ENCODE measurements at places on chromosomes 2 and 18. TPM values are rescaled to one million over a fixed set of nuclear protein-coding genes. Genes with fewer than 3 reads are reported as not detected.

GRCh38 chr18:39960550-39960949, 1994.5 kb upstream of the PIK3C3 start:
- H3K27ac ChIP-seq, result no peak overlapping the region
- H3K4me1 ChIP-seq, result no peaks in the 10 kb centered on the region
- no peaks in the 10 kb centered on the region for H3K36me3 ChIP-seq
- no peak overlapping the region for H3K4me3 ChIP-seq

- no peaks in the 10 kb centered on the region for H3K36me3 ChIP-seq
- no peaks in the 10 kb centered on the region for H3K27me3 ChIP-seq
- no peak overlapping the region for H3K4me3 ChIP-seq
- DNase-seq, result no peak
- H3K4me1 ChIP-seq, result no peaks in the 10 kb centered on the region
- no peak overlapping the region for H3K27ac ChIP-seq
Measured at GRCh38 chr2:149536649-149537048, 50.9 kb downstream of the MMADHC start.

Gene KCNS3
- total RNA-seq, result 13.7 TPM

Gene PCARE
- not detected for total RNA-seq

- H3K36me3 ChIP-seq, result no peaks in the 10 kb centered on the region
- no peak overlapping the region for H3K27ac ChIP-seq
- H3K27me3 ChIP-seq, result no peaks in the 10 kb centered on the region
- no peaks in the 10 kb centered on the region for H3K4me1 ChIP-seq
- DNase-seq, result no peak
Measured at GRCh38 chr2:227006189-227006897, 157.7 kb downstream of the COL4A4 start.

DNA sequence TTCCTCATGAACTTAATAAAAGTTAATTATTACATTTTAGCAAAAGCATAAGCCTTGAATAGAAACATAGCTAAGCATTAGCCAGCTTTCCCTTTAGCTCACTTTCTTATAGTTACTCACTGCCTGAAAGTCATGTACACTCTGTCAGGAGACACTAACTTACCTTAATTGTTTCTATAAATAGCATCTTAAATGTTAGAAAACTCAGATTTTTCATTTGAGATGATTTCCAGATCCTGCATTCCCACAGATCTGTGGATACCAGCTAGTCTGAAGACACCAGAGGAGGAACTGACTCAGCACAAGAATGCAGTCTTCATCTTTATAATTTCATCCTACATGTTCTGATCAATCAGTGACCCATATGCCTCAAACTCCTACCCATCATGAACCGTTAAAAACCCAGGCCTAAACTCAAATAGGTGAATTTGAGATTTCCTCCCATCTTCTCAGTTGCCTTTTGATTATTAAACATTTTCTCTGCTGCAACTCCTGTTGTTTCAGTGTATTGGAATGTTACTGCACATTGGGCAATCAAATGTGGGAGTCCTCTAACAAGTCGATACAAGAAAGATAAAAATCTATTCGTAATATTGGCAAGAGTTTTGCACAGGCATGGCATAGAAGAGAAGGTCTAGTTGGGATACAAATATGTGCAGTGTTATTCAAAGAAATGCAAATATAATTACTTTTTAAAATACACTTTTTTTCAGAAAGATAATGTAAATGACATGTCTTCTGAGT, 857.4 kb upstream of the CDH2 start:
- no peaks in the 10 kb centered on the region for H3K36me3 ChIP-seq
- H3K27me3 ChIP-seq, result no peaks in the 10 kb centered on the region
- no peaks in the 10 kb centered on the region for H3K4me1 ChIP-seq
- H3K4me3 ChIP-seq, result no peak overlapping the region
- H3K27ac ChIP-seq, result no peak overlapping the region

- peaks cover 26% of the 10 kb centered on the region for H3K4me1 ChIP-seq
- H3K4me3 ChIP-seq, result no peak overlapping the region
- peak; percentile 48 for DNase-seq
- no peaks in the 10 kb centered on the region for H3K27me3 ChIP-seq
Measured at GRCh38 chr18:57737400-57738060, 65.6 kb downstream of the ATP8B1 start.

- H3K4me1 ChIP-seq, result no peaks in the 10 kb centered on the region
- H3K36me3 ChIP-seq, result no peaks in the 10 kb centered on the region
- no peak for DNase-seq
- no peak overlapping the region for H3K4me3 ChIP-seq
- H3K27me3 ChIP-seq, result no peaks in the 10 kb centered on the region
- no peak overlapping the region for H3K27ac ChIP-seq
Measured at GRCh38 chr18:61822879-61823278, 69.9 kb downstream of the RNF152 start.

Gene CPO
- not detected for total RNA-seq

DNA sequence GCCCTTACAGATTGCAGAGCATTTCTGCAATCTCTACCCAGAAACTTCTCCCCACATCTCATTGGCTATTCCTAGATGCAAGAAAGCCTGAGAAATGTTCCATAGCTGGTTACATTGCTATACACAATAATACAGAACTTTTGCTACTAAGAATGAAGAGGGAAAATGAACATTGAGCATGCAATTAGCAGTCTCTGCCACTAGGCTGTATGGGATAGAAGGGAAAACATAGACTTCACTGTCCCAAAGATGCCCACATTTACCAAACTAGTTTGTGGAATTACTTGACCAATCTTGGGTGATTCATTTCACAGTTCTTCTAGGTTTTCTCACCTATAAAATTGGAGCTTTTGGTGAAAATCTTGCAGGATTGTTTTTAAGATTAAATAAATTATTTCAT, 265.7 kb upstream of the NT5C1B start:
- H3K4me3 ChIP-seq, result no peak overlapping the region
- DNase-seq, result no peak
- H3K27ac ChIP-seq, result no peak overlapping the region
- no peaks in the 10 kb centered on the region for H3K27me3 ChIP-seq
- H3K36me3 ChIP-seq, result no peaks in the 10 kb centered on the region

DNA sequence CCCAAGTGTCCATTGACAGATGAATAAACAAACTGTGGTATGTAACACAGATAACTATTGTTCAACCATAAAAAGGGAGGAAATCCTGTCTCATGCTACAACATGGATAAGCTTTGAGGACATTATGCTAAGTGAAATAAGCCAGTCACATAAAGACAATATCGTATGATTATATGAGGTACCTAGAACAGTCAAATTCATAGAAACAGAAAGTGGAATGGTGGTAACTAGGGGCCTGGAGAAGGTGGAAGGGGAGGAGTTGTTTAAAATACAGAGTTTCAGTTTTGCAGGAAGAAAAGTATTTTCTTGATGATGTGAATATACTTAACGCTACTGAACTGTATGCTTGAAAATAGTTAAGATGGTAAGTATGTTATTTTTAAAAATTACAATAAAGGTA, 304.6 kb upstream of the CXCR4 start:
- no peak overlapping the region for H3K27ac ChIP-seq
- peaks cover 21% of the 10 kb centered on the region for H3K27me3 ChIP-seq
- no peaks in the 10 kb centered on the region for H3K36me3 ChIP-seq

Gene TOGARAM2
- total RNA-seq, result not detected

Gene CAPN14
- 0.14 TPM for total RNA-seq

- no peak overlapping the region for H3K4me3 ChIP-seq
- DNase-seq, result no peak
- H3K27ac ChIP-seq, result peak overlapping the region; percentile 83
Measured at GRCh38 chr18:77102259-77103040, 30.1 kb downstream of the MBP start.

- no peak for DNase-seq
- H3K27ac ChIP-seq, result peak overlapping the region; percentile 22
- H3K27me3 ChIP-seq, result no peaks in the 10 kb centered on the region
- no peak overlapping the region for H3K4me3 ChIP-seq
- H3K4me1 ChIP-seq, result no peaks in the 10 kb centered on the region
Measured at GRCh38 chr2:197079832-197080555, 153.5 kb upstream of the PGAP1 start.

- no peak overlapping the region for H3K4me3 ChIP-seq
- peaks cover 18% of the 10 kb centered on the region for H3K4me1 ChIP-seq
- H3K27ac ChIP-seq, result no peak overlapping the region
- no peaks in the 10 kb centered on the region for H3K36me3 ChIP-seq
Measured at GRCh38 chr2:224085811-224086210, 46.7 kb upstream of the SERPINE2 start.

GRCh38 chr2:240647503-240648154, 22.3 kb downstream of the GPR35 start:
- H3K36me3 ChIP-seq, result no peaks in the 10 kb centered on the region
- H3K27me3 ChIP-seq, result peaks cover 63% of the 10 kb centered on the region
- H3K27ac ChIP-seq, result no peak overlapping the region
- no peaks in the 10 kb centered on the region for H3K4me1 ChIP-seq
- H3K4me3 ChIP-seq, result no peak overlapping the region

DNA sequence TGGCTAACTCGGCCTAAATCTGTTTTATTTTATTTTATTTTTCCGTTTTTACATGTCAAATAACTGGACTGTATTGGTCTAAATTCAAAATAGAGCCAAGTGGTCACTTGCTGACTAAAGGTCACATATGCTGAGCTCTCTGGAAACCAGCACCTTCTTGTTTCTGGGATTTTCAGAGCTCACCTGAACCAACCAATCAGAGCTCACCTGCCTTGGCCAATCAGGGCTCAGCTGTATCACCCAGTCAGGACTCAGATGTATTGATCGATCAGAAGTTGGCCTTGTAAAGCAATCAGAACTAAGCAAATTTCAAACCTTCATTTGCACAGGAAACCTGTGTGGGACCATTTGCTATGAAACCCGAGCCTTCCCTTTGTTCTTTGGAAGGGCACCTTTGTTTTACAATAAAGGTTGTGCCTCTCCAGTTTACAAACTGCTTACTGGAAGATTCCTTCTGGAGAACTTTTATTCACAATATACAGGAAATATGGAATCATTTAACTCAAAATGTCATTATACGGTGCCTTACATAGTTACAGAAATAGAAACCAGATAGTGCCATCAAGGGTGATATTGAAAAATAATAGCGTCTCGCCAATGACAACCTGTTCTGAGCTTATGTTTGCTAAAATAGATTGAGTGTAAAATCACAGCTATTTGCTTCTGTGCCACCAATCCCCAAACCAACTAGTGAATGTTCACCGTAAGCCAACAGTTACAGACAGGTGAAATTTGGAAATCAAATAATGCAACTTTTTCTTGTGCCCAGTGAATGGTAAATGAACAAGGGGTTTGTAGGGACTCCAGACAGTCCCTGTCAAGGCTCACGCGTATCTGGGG, 17.3 kb upstream of the PSD4 start:
- no peak for DNase-seq
- H3K27me3 ChIP-seq, result no peaks in the 10 kb centered on the region
- peaks cover 8% of the 10 kb centered on the region for H3K4me1 ChIP-seq
- H3K27ac ChIP-seq, result peak overlapping the region; percentile 80
- no peaks in the 10 kb centered on the region for H3K36me3 ChIP-seq

GRCh38 chr2:238864207-238865014, 16.5 kb downstream of the TWIST2 start:
- peak overlapping the region; percentile 85 for H3K27ac ChIP-seq
- peak; percentile 89 for DNase-seq
- no peaks in the 10 kb centered on the region for H3K36me3 ChIP-seq
- H3K4me1 ChIP-seq, result peaks cover 29% of the 10 kb centered on the region
- no peak overlapping the region for H3K4me3 ChIP-seq

- no peak for DNase-seq
- H3K4me3 ChIP-seq, result no peak overlapping the region
- no peaks in the 10 kb centered on the region for H3K27me3 ChIP-seq
- H3K36me3 ChIP-seq, result no peaks in the 10 kb centered on the region
- H3K4me1 ChIP-seq, result no peaks in the 10 kb centered on the region
Measured at GRCh38 chr2:31348618-31349017, 65.9 kb downstream of the XDH start.

DNA sequence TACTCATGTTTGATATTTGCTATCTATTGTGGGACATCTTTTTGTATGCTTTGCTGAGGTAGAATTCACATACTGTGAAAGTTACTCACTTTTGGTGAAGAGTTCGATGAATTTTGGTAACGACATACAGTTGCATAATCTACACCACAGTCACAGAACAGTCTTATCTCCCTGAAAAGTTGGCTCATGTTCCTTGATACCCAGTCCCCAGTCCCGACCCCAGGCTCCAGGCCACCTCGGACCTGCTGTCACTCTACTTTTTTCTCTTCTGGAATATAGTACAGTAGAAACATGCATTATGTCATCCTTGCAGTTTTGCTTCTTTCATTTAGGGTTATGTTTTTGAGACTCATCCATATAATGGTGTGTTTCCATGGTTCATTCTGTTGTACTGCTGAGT, 191.7 kb downstream of the FAM210A start:
- DNase-seq, result no peak
- no peaks in the 10 kb centered on the region for H3K36me3 ChIP-seq
- H3K4me3 ChIP-seq, result no peak overlapping the region
- H3K27me3 ChIP-seq, result no peaks in the 10 kb centered on the region
- H3K4me1 ChIP-seq, result peaks cover 27% of the 10 kb centered on the region
- H3K27ac ChIP-seq, result no peak overlapping the region

DNA sequence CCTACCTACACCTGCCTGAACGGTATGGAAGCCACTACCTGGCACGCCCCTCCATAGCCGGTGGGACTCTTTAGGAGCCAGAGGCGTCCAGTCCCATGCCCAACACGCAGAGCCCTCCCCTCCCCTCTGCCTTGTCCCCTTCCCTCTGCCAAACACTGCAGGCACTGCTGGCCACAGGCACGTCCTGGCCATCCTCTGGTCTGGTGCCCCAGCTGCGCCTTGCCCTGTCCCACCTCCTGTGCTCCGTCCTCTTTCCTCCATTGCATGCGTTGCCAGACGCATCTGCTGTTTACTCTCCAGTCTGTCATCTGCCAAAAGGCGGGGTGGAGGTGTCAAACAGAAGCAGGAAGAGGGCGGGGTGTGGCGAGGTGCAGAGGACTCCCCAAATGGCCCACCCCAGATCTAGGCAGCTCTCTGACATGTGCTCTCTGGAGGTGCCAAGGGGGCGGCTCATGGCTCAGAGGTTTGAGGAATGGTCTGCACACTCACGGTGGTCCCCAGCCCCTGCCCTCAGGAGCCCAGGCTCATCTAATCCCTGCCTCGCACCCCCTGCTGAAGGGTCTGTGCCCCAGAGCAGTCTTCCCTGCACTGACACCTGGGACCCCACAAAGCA, 45.1 kb downstream of the HS6ST1 start:
- H3K27me3 ChIP-seq, result no peaks in the 10 kb centered on the region
- H3K36me3 ChIP-seq, result no peaks in the 10 kb centered on the region
- no peaks in the 10 kb centered on the region for H3K4me1 ChIP-seq
- no peak for DNase-seq
- no peak overlapping the region for H3K27ac ChIP-seq

DNA sequence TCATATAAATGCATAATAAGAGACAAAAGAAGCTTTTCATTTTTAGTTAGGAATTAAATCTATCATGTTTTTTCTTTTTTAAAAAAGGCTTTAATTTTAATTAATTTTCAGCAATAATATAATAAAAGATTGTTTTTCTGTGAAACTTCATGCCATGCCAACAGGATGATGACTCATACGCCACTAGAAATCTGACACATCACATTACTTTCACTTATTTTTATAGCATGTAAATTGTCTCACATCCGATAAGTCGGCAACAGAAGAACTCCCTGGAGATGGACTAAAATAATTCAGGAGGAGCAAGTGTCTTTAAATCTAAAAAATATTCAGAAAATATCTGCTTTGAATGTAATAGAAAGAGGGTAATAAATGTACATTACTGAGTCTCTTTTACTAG, 1024.2 kb upstream of the ACVR2A start:
- DNase-seq, result no peak
- no peaks in the 10 kb centered on the region for H3K27me3 ChIP-seq
